ENCODE measurements at places on chromosomes 6 and 20.
A peak's percentile ranks its signal among the peaks of the same experiment; 100 is the strongest.

DNA sequence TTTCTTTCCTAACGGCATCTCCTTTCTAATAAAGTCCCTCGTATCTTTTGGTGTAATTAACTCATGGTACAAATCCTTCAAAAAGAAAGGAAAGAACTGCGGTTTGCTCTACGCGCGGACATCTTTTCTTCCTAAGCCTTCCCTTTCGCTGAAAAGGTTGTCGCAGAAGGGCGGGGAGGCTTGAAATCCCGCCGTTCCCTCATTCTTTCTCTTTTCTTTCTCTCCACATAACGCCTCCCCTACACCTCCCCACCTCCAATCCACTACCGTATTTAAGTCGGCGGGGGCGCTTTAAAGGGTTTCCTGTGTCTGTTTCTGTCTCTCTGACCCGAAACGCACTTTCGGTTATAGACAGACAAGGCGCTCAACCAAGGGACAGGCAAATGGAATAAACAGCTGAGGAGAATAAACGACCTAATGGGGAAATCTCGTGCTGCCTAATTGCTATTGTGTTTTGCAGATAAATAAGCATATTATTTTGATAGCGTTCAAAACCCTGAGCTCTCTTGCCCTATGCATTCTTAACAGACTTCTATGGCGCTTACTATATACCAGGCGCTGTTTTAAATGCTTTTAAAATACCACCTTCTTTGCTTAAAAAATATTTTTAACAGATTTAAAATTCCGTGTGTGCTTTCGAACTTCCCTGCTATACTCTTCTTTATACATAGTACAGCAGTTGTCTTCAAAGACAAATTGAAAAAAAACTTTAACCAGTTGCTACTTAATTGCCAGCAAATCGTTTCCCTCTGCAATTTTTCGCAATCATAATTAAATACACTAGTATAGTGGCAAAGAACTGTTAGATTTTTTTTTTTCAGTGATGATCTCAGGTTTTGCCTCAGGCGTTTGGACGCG, 2.5 kb upstream of the HEY2 start:
- no peak for DNase-seq

DNA sequence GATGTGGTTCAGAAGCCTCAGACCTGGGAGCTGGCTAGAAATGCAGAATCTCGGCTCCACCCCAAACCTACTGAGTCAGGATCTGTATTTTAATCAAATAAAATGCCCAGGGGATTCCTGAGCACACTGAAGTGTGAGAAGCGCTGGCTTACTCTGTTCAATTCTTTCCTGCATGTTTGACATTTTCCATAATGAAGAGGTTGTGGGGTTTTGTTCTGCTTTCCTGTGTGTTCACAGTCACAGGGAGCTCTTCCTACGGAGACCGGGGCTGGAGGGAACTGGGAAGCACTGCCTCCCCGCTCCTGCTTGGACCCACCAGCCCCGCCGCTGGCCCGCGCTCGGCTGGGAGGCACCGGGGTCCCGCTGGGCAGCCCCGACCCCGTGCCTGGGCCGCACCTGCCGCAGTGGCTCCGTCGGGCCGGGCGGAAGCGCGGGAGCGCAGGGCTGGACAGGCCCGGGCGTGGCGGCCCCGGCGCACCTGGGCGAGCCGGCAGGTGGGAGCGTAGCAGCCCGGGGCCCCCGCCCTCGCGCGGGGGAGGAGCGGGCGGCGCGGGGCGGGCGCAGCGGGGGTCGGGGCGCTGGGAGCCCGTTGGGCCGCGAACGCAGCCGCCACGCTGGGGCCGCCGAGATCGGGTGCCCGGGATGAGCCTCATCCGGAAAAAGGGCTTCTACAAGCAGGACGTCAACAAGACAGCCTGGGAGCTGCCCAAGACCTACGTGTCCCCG, at the start of gene MAPK13:
MAPK13 (plus strand) TSS at position 573 of the 726 bp plus-strand sequence; CDS start at position 643, 70 bp downstream.
- DNase-seq, result no peak

DNA sequence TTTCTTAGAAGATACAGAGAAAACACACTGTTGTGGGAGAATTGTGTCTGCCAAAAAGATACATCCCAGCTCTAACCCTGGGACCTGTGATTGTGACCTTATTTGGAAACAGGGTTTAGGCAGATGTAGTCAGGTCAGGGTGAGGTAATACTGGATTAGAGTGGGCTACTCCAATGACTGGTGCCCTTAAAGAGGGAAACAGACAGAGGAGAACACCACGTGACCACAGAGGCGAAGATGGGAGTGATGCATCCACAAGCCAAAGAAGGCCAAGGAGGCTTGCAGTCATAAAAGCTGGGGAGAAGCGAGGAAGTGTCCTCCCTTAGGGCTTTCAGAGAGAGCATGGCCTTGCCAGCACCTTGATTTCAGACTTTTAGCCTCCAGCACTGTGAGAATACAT, 35.6 kb downstream of the SLC52A3 start:
- DNase-seq, result no peak

GRCh38 chr20:63734946-63735858, 1.3 kb upstream of the LIME1 start:
- no peak for DNase-seq

GRCh38 chr6:163444077-163444476, 29.6 kb downstream of the QKI start:
- no peak for DNase-seq

GRCh38 chr6:5729813-5730517, 276.8 kb downstream of the NRN1 start:
- DNase-seq, result no peak

- no peak for DNase-seq
These were observed 169.6 kb downstream of the PLCB1 start for GRCh38 chr20:8301655-8302054.

DNA sequence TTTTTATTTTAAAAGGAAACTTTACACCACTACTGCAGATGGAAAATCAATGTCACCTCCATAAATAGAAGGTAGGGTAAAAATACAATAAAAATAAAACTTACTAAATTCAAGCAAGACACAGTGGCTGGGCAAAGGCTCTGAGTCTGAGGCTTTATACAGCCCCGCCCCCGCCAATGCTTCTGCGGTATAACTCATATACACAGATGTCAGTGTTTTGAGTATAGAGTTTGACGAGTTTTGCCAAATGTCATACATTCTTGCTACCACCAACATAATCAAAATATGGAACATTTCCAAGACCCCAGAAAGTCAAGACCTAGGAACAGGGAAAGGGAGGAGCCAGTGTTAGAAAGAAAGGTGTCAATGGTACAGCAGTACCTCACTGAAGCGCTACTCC, 12.8 kb downstream of the NFATC2 start:
- DNase-seq, result peak; percentile 47

DNA sequence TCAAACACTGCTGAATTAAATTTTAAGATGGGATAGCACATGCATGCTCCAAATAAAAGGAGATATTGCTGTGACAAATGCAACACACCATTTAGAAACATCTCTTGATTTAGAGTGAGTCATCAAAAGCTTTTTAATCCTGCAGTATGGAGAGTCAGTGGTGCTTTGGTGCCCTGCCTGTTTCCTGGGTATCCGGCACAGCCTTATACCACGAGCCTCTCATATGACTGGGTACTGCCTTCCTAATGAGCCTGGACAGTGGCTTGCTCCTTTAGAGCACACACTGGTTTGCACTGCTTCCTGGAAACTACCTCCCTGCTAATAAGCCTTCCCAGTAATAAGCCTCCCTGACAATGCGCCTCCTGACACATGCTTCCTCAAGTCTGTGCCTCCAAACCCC, 65.3 kb upstream of the KCNK16 start:
- DNase-seq, result no peak

DNA sequence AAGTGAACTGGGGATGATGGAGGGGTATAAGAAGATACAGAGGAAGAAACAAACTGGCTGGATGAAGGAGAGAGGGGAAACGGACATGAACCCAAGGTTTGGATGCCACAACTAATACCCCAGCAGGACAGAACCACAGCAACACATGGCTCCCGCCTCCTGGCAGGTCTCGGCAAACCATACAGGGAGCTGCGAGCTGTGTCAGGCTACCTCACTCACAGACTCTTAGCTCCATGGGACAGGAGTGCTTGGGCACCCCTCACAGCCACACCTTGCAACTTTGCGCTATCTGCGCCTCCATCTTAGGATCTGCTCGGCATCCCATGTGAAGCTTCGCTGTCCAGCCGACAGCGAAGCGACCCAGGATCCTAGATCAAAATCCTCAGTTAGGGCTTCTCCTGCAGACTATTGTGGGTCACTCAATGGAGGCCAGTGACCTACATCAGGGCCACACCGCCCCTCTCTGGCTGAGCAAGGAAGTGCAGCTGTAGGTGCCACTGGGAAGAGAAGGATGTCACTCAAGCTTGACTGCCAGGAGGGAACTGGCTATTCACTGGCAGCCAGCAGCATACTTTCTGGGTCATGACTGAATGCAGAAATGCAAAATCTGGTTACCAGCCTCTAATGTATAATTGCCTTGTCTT, 174.4 kb upstream of the RIN2 start:
- DNase-seq, result peak; percentile 3

DNA sequence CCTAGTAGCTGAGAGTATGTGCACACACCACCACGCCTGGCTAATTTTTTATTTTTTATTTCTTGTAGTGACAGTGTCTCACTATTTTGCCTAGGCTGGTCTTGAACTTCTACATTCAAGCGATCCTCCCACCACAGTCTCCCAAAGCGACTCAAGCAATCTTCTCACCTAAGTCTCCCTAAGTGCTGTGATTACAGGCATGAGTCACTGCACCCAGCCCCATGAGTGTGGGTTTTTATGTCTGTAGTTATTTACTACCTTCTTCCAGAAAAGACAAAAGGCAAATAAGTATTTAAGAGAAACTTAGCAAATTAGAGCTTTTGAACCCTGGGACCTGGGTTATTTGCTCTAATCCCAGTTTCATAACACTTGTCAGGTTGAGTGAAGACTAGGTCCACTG, 92.3 kb upstream of the HCRTR2 start:
- no peak for DNase-seq

GRCh38 chr6:119602215-119603178, 252.9 kb upstream of the MAN1A1 start:
- DNase-seq, result peak; percentile 64

DNA sequence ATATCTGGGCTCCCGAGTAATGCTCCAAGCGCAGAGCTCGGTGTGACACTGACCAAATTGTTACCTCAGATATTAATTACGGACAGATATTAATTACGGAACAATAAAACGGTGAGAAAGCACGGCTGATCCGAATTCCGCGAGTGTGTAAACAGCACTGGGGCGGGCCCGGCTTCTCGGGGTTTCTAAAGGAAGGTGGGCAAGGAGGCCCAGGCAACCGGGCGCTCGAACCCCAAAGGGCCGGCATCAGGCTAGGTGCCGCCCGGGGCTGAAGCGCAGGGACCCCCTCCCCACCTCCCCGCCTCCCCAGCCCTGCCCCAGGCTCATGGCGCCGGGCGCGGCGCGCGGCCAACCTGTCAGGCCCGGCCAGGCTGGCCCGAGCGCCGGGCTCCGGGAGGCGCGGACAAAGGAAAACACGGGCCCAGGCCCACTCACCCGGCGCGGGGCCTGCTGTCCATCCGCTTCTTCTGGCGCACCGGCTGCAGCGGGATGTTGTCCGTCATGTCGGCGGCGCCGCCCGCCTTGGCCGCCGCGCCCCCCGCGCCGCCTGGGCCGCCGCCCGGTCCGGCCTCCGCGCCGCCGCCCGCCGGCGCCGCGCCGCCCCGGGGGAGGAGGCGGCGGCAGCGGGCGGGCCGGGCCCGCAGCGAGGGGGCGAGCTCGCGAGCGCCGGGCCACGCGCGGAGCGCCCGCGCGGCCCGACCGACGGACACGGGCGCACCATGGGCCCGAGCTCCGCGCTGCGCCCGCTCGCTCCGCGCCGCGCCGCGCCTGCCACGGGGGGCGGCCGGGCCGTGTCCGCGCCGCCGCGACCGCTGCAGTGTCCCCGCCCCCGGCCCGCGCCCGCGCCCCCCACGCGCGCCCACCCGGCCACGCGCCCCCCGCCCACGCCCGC, at the start of gene ATP9A:
ATP9A (minus strand) TSS at position 524 of the 892 bp plus-strand sequence; CDS start at position 503, 21 bp downstream.
- DNase-seq, result no peak

DNA sequence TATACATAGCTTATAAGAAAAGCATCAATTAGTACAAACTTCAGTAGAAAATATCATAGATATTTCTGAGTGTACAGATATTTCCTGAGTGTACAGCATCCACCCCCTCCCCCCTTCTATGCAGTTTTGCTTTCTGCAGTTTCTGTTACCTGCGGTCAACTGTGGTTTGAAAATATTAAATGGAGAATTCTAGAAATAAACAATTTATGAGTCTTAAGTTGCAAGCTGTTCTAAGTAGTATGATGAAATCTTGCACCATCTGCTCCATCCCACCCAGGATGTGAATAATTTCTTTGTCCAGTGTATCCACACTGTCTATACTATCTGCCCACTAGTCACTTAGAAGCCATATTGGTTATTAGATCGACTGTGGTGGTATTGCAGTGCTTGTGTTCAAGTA, 15.8 kb upstream of the GPR63 start:
- no peak for DNase-seq

DNA sequence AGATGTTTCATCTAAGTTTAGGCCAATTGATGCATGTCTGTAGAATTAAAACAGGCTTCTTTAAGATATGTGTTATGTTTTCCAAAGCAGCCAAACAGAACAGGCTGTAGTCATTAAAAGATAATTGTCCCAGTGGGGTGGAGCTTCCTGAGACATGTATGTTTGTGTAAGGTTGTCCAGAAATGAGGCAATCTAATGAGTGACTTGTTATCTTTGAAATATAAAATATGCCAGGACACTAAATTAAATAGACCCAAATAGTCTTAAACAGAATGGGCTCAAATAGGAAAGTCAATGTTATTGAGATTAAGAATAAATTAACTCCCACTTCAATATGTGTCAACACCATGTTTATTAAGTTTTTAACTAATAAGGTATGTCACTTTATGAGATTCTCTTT, 204.7 kb upstream of the RNF217 start:
- no peak for DNase-seq

GRCh38 chr20:45347936-45348778, at the start of gene SDC4:
Gene SDC4 (minus strand): TSS chr20:45348424. CDS start chr20:45348384, 40 bp downstream.
- DNase-seq, result no peak

GRCh38 chr6:109874621-109875020, 103.5 kb upstream of the GPR6 start:
- DNase-seq, result no peak

DNA sequence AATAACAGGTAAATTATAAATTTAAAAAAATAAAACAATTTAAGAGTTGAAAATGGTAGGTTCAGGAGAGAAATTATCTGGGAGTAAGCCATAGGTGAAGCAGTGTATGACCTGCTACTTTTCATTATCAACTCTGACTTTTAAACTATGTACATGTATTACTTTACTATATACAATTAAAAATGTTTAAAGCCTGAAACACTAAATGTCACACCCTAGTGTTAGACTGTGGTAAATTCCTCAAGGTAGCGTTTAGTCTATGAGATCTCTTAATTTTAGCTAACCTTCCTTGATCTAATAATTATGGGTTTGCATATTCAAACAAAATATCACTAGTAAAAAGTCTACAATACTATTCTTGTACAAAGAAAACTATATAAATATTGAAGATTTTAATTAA, 22.3 kb upstream of the TBC1D32 start:
- no peak for DNase-seq

GRCh38 chr20:17520583-17520982, 10.6 kb downstream of the BFSP1 start:
- DNase-seq, result no peak

DNA sequence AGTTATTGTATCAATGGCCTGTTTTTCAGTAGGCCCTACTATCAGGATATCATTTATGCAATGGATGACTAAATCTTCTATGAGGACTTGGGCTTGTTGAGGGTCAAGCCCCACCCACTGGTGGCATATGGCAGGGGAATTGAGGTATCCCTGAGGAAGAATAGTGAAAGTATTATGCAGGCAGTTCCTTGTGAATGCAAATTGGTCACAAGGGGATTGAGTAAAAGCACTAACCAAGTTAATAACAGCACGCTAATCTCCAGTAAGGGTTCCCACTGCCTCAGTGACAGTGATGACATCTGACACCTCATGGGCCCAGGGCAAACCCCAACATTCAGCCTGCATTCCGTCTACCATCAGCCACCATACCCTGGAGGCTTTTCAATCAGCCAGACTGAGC, 14.9 kb downstream of the BPIFA1 start:
- DNase-seq, result no peak
